ENCODE measurements at places on chromosomes 16 and 17. TPM values are rescaled to one million over a fixed set of nuclear protein-coding genes. Genes with fewer than 3 reads are reported as not detected.

DNA sequence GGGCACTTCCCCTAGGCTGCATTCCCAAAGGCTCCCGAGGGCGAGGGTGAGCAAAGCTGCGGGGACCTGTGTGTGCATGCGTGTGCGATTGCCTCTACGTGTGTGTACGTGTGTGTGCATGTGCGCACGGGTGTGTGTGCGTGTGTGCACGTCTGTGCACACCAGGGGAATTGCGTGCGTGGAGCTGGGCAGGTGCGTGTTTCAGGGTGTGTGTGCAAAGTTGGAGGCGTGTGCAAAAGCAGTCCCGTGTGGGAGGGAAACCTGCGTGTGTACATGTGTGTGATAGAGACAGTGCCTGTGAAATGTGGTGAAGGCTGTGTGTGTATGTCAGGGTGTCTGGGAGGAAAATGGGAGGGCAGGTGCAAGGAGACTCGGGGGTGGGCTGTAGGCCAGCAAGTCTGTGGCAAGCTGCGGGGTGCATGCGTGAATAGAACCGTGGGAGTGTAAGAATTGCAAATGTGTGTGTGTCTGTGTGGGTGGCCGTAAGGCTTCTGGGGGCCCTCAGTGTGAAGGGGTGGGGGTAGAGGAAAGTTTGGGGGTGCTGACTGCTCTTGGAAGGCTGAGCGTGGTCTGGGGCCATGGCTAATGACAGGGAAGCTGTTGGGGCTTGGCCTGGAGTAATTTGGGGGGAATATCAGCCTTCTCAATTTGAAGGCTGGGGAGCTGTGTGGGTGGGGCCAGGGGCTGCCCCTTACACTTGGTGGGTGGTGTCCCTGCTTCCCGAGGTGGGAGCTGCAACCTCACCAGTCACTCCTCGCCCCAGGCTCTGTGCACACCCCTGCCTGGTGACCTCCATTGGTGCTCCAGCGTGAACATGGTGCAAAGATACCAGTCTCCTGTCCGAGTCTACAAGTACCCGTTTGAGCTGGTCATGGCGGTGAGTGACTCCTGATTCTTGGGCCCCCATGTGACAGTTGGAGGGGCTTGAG, 644 bp downstream of the SEC14L5 start:
- DNase-seq = no peak

GRCh38 chr16:85867189-85867588, 31.8 kb upstream of the IRF8 start:
- no peak for DNase-seq

Gene G6PC1
- 0.67 TPM for total RNA-seq

Gene PROCA1
- total RNA-seq = 1.8 TPM

DNA sequence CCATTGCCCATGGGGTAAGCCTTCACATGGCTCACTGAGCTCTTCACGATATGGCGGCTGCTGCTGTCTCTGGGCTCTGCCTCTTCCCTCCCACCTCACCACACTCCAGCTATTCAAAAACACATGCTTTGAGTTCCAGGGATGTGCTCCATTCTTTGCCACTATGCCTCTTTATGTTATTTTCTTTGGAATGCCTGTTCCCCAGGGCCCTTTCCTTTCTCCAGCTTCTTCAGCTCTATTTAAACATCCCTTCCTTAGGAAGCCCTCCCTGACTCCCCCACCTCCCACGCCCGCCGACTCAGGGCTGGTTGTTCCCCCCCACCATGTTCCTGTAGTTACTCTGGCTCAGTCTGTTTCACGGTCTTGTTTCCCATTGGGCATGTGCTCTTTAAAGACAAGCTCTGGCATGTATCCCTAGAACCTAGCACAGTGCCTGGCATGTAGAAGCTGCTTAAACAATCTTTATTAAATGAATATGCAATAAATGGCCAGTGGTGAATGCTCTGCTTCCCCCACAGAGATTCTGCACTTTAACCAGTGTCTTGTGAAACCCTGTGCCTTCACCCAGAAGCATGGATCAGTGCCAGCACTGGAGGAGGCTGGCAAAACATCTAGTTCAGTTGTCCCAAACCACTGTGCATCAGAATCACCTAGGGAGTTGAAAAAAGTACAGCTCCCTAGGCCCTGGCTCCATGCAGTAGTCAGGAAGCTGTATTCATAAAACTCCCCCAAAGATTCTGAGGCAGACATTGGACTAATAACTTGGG, 6.9 kb downstream of the MYCBPAP start:
- DNase-seq = no peak

DNA sequence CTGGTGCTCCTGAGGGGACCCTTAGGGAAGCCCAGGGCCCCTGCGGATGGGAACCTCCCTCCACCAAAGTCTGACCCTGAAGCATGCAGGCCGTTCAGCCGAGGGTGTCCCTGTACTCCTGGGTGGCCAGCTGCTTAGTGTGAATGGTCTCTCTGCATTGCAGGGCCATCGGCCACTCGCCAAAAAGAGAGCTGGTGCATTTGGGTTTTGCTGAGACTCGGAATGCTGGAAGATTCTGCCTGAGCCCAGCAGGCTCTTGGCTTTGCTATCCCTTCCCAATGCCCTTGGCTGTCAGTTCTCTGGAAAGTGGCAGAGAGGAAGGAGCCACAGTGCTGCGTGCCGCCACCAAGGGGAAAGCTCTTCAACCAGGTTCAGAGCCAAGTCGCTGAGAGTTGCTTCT, 2.8 kb downstream of the MEOX1 start:
- DNase-seq = no peak

Measured in mucosa of descending colon (tissue), 3 donors.